ENCODE measurements at places on chromosomes 5 and 9.
A peak's percentile ranks its signal among the peaks of the same experiment; 100 is the strongest.

DNA sequence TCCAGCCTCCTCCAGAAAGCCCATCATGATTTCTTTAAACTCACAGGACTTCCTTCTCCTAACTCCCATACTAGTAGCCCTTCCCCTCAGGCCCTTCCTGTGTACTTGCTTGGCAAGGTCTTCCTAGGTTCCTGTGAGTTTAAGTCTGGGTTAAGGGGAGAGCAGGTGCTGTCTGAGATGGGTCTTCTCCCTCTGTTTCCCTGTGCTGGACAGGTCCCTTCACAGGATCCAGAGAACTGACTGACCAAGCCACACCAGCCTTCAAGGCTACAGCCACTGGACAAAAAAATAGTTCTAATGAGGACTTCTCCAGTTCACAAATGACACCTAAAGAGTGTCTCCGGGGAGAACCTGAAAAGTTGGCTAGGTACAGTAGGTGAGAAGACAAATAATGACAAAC is 29.5 kb upstream of the MYORG start:
- no peak for DNase-seq

- no peak for DNase-seq
These were observed 2.0 kb downstream of the MAML1 start for GRCh38 chr5:179734536-179735164.

DNA sequence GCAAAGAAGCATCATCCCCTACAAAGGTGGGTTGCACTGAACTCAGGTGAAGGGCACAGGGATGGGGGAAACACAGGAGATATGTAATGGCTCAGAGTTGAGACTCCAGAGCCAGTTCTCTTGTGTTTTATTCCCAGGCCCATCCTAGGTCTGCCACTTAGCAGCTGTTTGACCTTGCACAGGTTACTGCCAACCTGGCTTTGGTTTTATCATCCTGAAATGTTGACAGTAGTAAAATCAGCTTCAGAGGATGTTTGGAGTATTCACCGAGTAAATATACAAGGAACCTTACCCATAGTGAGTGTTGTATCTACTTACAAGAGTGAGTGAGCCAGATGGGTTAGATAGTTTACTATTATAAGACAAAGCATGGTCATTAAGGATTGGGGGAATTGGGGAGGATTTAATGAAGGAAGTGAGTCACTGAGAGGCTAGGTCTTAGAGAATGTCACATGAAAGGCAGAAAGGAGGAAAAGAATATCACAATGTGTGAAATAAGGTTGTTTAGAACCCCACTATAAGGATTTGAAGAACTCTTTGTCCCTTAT is 141.3 kb downstream of the MAN2A1 start:
- no peak for DNase-seq

DNA sequence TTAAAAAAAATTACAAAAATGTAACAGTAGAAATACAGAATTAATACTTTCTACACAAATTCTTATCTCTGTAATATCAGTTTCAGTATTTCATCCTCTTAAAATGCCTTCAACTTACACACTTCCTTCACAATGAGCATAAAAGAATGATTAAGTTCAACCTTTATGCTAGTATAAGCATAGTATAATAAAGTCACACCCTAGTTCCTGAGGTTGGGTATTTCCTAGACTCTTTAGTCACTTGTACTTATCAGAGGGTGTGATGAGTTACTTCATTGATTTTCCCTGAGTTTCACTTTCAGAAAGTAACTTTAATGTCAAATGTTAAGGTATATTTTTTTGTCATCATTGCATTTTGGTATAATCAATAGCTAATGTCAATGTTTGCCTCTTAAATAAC is 302.4 kb downstream of the PDE4D start:
- no peak for DNase-seq

GRCh38 chr5:96214442-96215197 is 218.4 kb downstream of the PCSK1 start:
- no peak for DNase-seq

- no peak for DNase-seq
These were observed 12.2 kb downstream of the IRF1 start for GRCh38 chr5:132478366-132478871.

DNA sequence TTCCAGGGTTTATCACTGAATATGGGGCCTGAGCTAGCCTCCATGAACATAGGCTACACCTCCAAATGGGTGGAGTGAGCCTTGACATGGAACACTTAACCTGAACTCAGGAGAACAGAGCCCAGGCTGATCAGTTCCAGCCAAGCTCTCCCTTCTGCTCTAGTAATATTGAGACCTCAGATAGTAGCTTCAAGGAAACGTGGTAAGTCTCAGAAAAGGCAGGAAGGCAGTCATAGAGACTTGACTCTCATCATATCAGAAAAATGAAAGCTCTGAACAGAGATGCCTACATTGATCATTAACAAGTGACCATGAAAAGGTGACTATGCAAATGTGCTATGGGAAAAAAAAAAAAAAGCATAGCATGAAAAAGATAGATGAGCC is 40.5 kb upstream of the MYO10 start:
- no peak for DNase-seq

DNA sequence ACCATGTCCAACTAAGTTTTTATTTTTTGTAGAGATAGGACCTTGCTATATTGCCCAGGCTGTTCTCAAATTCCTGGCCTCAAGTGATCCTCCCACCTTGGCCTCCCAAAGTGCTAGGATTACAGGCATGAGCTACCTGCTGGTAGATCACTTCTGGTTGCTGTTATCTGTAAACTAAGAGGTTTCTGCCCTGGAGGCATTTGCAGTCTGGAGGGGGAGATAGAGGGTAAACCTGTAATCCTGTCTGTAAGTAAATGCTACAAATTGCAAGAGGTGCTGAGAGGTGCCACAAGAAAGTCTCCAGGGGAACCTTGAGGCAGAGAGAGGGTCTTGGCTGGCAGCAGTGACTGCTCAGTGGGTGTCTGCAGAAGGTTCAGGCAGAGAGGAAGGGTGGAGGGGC is 29.0 kb upstream of the GGTA1 start:
- DNase-seq: peak; percentile 73

GRCh38 chr5:80784451-80784850 is 129.7 kb upstream of the DHFR start:
- no peak for DNase-seq

DNA sequence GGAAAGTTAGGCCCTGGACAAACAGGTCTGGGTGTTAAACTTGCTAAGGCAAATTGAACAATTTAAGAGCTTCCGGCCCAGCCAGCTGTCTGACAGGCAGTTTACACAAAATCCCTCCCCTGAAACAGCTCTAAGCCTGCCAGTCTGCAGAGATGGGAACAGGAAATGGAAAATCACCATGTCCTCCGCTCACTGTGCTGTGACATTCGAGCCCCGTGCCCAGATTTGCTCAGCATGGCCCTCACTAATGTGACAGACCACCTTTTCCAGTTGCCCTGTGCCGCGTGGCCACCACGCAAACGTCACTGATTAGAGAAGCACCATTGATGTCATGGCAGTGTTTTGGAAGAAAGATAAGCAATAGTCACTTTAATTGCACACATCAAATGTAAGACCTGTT is 41.0 kb downstream of the CCNJL start:
- DNase-seq: peak; percentile 80

GRCh38 chr5:59390074-59390659 is 503.4 kb downstream of the PDE4D start:
- no peak for DNase-seq

DNA sequence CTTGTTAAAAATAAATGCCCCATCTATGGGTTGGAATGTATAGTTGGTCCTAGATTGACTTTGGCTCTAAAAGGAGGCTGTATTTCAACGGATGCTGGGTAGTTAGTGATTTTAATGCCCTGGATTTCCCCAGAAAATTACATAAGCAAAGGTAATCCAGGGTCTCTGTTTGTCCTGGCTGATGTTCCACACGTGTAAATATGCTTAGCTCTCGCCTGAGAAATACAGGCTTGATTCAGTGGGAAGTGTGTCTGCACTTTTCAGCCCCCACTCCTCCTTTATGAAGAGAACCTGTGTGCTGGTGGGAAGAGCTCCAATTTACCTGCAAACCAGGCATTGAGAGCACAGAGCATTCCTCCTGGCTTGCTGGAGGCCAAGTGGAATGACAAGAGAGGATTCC is 294.6 kb upstream of the CLINT1 start:
- no peak for DNase-seq

DNA sequence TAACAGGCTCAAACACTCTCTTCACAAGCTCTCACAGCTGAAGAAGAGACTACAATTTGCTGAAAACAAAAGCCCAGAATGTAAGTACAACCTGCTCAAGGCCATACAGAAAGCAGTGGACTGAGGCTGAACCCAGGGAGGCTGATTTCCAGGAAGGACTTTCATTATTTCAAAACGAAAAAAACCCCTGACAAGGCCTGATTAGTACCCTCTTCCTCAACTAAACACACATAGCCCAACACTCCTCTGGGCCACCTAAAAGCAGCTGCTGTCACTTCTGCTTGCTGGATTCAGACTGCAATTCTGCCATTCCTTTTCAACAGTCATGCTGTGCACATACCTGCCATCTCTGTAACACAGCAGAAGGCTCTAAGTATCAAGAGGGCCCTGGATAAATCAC is 18.2 kb downstream of the NRG2 start:
- no peak for DNase-seq

DNA sequence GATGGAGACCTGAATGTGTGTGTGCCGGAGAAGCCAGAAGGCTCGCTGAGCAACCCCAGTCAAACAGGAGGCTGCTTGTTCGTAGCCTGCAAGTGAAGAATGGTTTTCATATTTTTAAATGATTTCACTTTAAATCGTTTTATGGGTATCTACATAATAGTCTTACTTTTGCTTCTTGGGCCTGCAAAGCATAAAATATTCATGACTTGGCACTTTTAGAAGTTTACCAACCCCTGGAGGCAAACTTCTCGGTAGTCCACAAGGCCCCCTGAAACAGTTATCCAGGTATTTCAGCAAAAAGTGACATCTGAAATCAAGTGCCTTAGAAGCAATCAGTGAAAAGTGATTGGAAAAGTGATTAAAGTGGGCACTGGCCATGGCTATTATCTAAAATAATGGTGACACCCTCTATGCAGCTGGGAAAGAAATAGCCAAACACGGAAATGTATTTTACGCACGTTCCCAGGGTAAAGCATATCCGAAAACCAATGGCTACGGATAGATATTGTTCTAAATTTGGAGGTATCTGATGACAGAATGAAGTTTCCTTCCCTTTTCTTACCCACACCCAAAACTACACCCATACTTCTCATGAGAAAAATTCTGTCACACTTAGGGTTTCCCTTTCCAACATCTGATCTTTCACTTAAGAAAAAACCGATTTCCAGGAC is 39.0 kb downstream of the RAPGEF1 start:
- DNase-seq: no peak

DNA sequence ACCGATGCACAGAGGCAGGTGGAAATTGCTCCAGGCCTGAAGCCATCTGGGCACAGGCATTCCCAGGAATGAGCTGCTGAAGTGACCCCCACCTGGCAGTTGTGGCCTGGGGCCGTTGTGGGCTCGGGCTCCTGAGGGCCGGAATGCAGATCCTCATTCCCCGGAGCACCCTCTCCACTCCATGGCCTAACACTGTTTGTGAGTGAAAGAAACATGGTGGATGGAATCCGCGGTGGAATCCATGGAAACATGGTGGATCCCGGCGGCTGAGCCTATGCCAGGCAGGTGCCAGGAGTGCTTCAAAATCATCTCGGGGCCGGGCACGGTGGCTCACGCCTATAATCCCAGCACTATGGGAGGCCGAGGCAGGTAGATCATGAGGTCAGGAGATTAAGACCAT is 3.6 kb upstream of the SARDH start:
- no peak for DNase-seq

DNA sequence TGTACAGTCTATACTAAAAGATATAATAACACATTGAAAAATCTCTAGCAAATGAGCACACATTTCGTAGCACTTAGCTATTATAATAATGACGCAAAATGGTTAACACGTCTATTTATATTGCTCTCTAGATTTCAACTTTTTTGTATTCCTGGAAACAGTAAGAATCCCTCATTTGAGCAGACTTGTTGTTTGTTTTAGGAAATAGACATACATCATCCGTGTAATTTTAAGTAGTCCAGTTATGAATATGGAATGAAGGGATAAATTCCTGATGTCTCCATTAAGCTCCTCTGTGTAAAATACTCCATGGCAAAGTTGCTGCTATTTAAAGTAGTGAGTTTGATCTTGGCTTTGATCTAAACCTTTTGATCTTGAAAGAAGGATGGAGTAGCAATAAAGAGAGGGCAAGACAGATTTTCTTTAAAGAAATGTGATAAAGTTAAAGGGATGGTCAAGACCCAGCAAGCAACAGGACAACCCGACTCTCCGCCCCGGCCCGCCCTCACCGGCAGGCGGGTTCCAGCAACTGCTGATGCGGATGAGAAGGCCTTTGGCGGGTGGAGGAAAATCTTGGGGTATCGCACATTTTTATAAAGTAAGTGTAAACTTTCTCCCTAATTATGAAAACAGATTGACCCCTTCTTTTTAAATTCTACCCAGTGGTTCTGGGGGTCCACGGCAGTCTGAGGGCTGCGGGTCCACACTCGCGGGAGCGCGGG is 277.4 kb downstream of the AOPEP start:
- DNase-seq: peak; percentile 69

- DNase-seq: no peak
These were observed 57.9 kb downstream of the FAM78A start for GRCh38 chr9:131218370-131218769.

DNA sequence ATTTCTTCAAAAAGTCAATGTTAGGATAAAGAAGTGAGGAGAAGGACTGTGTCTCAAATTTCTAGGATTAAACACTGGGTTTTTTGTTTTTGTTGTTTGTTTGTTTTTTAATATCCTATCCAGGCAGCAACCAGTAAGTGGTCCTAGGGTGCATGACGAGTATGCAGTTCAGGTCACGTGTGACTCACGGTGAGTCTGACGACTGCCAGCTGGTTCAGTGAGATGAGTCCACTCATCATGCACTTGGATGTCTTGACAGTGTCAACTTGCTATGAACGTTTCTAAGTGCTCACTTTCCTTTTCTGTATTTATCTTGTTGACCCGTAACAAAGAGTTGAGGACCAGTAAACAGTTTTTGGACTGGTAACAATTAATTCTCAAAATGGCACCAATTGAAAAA is 32.7 kb downstream of the ATG10 start:
- DNase-seq: no peak

GRCh38 chr5:16603701-16604100 is 13.1 kb downstream of the RETREG1 start:
- no peak for DNase-seq

DNA sequence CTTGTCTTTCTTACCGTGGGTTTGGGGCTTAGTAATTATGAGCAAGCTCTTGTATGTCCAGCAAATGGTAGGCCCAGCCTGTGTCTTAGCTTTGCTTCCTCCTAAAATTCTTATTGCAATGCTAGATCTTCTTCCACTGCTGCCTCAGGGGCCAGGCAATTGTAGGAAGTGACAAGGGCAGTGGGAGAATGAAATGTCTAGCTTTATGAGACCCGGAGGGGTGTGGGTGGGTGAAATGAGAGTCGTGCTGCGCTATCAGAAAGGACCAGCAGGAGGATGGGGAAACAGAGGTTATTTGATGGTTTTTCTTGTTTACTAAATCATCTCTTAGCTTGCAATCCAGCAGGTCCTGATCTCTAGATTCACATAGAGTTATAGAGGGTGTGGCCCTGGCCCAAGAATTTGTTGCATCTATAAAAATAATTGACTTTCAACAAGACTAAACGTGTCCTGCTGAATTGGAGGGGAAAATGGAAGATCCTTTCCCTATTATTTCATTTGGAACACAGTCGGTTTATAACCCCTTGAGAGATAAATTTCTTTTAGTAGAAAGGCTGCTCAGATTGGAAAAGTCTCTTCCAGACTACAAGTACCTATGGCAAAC is 43.7 kb downstream of the ZNF366 start:
- no peak for DNase-seq

GRCh38 chr5:80141681-80142080 is 106.5 kb downstream of the THBS4 start:
- DNase-seq: no peak

GRCh38 chr5:6676702-6677101 is 36.5 kb upstream of the TENT4A start:
- no peak for DNase-seq

GRCh38 chr5:147391781-147392180 is 118.1 kb downstream of the DPYSL3 start:
- DNase-seq: peak; percentile 86

Measured in islet precursor cell (in vitro differentiated cells).